Cardiac muscle cell (in vitro differentiated cells and primary cell): ENCODE measurements at places on chromosomes 13 and 19.

DNA sequence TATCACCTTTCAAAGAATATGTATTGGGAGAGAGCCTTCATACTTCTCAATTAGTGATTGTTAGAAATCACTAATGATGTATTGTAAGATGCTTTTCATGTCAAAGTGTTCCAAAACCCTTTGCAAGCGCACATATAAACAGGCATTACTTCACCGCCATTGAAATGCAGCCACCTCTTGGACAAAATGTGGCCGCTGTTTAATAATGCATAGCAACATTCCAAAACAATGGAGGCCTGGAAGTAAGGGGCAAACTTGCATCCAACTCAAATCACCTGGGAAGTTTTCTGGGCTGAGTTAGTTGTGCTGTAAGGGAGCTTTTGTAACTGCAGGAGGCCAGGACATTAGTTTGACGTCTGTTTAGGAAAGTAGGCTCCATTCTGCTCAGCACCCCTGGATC, 438.1 kb downstream of the FGF9 start:
- no peak for DNase-seq

- DNase-seq, result peak; percentile 68
Observed at GRCh38 chr19:16394681-16395375, 70.2 kb downstream of the KLF2 start.

GRCh38 chr19:932648-933552, 7.1 kb downstream of the ARID3A start:
- DNase-seq, result peak; percentile 71

DNA sequence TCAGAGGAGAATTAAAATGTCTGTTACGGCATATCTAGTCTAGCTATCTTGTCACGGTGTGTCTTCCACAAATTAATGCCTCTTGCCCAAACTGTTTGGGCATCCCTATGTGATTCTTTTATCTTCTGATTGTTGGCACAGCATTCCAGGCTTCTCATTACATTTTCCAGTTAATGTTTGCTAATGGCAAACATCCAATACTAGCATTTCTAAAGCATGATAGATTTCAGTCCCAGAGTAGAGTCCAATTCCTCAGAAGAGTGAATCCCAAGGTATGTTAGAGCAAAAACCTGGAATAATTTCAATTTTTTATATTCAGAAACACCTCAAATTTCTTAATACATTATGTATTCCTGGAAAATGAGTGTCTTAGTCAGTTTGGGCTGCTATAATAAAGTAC, 684.5 kb upstream of the SLITRK1 start:
- no peak for DNase-seq

DNA sequence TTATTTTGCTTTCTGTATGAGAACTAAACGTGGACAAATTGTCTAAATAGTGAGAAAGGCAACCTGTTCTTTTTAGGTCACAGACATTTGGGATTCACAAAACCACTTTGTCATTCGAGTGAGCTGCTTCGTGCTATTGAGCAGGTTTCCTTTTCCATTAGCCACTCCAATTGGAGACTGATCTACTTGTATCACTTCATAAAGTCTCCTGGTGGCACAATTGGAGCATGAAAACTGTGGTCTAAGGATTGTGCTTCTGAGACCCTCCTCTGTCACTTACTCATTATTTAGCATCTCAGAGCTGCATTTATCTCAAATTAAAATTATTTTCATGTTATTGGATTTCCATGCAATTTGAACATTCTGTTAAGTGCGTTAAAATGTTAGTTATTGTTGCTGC, 397.7 kb downstream of the TDRD3 start:
- DNase-seq, result no peak

DNA sequence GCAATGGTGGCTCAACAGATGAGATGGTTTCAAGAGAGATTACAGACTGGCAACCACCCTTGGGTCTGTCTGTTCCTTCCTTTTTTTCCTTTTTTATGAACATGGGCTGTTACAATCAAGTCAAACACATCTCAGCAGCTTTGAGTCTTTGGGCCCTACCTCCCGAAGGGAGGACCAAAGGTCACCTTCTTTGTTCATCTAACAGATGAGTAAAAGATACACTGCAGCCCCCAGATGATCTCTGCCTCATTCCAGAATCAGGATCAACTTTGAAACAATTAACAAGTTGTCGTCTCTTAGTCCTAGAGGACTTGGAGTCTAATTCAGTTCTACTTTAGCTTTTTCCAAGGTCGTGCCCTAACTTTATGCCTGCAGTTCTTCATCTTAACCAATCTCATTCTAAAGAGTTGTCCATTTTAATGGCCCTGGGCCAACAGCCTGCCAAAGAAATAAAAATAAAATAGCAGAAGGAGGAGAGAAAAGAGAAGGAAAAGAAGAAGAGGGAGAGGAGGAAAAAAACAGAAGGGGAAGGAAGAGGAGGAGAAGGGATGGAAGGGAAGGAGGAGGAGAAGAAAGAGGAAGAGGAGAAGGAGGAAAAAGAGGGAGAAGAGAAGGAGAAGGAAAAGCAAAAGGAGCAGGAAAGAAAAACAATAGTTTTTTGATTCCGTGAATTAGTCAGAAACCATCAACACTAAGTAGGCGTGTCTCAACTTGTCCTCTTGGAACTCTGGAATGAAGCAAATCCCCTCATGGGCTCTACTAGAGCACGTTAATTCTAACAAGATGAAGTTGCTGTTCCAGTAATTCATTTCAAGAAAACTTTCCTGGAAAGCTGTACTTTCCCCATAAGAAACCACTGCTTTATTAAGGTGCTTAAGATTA, 281.2 kb downstream of the FOXO1 start:
- DNase-seq, result no peak

GRCh38 chr19:38020311-38020710, 113.3 kb downstream of the SIPA1L3 start:
- no peak for DNase-seq

DNA sequence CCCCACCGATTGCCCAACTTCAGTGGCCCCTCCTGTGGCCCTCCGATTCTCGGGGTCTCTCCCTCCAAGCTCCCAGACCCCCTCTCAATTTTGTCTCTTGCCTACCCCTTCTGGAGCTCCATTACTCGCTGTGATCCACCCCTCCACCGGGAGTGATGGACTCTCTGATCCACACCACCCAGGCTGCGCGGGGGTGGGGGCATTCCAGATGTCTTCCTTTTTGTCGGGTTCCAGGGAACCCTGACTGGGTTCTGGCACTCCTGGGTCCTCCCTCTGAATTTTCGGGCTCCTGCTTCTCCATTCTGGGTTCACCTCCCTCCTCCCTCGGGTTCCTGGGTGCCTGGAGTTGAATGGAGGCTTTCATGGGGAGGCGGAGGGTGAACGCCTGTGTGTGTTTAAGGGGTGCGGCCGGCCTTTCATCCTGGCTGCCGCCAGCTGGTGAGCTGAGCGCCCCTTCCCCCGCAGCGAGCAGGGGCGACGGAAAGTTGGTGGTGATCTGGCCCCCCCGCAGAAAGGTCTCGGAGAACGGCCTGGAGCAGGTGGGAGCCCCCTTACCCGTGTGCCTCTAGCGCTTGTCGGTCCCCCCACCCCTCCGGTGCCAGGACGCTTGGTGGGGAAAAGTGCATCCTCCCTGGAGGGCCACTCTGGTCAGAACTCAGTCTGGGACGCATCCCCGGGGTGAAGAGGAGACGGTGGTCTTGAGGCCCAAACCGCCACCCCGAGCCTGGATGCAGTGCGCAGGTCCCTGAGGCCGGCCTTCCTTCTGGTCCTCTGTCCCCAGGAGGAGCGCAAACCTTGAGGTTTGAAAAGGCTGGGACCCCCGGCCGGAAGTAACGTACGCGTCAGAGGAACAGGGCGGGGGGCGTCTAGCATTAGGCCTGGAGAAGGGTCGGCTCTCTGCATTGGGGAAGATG, 1.6 kb downstream of the MISP3 start:
- DNase-seq, result peak; percentile 15

DNA sequence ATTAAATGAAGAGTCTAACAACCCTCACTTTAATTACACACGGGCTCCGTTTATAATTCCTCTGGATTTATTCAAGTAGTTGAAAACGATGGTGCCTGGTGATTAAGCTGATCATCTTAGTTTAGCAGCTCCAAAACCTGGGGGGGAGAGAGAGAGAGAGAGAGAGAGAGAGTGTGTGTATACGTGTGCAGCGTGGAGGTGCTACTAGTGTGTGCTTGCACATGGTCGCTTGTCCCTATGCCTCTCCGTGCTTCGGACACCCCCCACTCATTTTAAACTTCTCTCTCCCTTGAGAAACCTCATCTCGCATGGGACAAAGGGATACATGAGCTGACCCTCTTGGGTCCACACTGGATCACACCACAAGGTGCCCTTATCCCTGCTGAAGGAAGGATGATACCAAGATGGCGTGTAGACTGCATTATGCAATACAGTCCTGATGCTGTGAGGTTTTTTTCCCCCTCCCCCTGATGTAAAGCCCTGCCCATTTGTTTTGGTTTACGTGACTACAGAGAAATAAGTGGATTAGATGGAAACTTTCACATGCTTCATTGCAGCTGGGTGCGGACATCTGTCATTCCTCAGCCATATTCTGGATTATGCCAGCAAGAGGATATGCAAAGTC, 320.8 kb downstream of the ZNF536 start:
- DNase-seq, result no peak

GRCh38 chr19:29809795-29810503, 1.8 kb upstream of the CCNE1 start:
- no peak for DNase-seq

DNA sequence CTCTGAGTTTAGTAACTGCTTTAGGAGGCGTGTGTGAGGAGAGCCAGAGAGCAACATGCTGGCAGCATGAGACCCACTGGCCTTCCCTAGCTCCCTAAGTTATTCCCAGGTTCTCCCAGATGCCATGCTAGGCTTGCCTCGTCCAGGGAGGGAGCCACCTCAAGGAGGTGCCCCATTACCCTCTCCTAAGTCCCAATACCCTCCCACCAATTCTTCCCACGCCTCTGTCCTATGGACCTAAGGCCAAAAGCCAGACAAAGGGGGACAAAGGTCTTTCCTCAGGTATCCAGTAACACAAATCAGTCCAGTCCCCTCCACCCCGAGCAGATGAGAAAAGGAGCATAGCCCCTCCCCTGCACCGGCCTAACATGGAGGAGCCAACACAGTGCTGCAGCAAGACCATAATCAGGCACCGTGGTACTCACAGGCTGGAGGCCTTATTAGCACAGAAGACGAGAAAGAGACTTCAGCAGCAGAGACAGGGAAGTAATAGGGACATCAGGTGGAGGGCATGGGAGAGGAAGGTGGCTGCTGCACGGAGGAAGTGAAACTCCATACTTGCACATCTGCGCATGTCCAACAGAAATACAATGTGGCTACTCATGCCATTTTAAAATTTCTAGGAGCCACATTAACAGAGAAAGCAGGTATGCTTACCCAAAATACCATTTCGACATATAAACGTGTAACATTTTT, 46.3 kb downstream of the BRD4 start:
- DNase-seq, result no peak

GRCh38 chr19:38492181-38492813, 58.8 kb downstream of the RYR1 start:
- no peak for DNase-seq

DNA sequence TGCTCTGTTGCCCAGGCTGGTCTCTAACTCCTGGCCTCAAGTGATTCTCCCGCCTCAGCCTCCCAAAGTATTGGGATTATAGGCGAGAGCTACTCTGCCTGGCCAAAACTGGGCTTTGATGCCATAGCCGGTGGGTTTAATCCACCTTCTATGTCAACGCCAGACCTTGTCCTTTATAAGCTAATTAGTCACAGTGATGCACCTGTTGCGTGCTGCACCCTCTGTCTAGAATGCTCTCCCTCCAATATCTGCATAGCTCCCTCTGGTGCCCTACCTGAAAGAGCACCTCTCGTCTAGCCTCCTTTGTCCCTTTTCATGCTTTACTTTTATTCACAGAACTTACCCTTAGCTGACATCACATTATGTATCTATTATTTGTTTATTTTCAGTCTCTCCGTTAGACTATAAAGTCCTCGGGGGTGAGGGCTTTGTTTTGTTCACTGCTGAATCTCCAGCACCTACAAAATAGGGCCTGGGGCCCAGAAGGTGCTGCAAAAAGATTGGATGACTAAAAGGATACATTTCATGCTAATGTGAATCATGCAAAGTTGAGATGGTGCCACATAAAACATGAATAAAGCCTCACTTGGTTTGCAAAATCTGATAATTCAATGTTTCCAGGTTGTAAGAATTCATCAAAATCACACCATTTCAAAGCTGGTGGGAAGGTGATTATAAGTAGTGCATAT, 148.1 kb downstream of the USP12 start:
- DNase-seq, result no peak

- DNase-seq, result no peak
Observed at GRCh38 chr13:58994077-58994476, 1169.7 kb downstream of the DIAPH3 start.

GRCh38 chr19:41746593-41747227, 8.6 kb upstream of the CEACAM6 start:
- DNase-seq, result peak; percentile 67

DNA sequence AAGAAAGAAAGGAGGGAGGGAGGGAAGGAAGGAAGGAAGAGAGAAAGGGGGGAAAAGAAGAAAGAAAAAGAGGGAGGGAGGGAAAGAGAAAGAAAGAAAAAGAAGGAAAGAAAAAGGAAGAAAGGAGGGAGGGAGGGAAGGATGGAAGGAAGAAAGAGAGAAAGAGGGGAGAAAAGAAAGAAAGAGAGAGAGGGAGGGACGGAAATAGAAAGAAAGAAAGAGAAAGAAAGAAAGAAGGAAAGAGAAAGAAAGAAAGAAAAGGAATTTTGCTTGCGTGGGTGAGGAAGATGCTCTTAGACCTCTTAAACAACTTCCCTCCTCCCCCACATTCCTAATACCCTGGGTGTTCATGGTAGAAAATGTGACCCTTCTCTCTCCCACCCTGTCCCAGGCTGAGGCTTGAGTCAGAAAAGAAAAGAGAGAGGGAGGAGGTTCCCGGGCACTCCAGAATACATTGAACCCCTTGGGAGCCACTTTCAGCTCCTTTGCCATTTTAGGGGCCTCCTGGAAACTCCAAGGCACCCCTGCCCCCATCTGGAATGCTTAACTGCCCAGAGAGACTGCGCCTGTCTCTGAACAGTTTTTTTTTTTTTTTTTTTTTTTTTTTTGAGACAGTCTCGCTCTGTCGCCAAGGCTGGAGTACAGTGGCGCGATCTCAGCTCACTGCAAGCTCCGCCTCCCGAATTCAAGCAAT, 9.2 kb upstream of the KANK3 start:
- DNase-seq, result no peak

DNA sequence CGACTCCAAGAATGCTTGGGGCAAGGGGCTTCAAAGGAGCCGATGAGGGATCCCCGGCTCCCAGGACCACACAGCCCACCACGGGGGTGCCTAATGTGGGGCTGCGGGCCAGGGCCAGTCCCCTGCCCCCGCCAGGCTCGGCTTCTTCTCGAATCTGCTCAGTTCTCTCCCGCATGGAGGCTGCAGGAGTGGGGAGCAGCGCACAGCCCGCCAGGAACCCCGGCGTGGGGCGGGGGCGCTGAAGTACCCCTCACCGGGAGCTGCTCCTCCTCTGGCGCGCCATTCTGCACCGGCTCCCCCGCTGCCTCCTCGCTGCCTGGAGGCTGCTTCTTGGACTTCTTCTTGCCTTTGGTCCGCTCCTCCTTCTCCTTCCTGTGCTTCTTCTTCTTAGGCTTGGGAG, 14.7 kb downstream of the IZUMO4 start:
- DNase-seq, result no peak

DNA sequence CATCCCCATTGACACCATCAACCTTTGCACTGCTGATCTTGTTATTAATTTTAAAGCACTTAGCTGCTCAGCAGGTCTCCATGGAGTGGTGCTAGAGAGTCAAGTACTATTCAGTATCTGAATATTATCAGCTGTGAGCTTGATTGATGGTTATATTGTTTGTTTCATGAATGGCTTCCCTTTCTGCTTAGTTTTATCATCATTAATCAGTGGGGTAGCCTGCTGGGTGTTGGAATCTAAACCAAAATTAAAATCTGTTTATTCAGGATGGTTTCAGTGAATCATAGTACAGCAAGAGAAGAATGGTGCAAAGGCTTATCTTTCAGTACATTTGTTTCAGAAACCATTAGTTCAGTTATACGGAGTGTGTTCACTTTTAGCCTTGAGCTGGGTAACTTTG, 42.5 kb upstream of the SCEL start:
- DNase-seq, result peak; percentile 23
